ENCODE measurements at places on chromosomes 5 and 9.

- DNase-seq: no peak
These were observed 1.5 kb downstream of the NEK6 start for GRCh38 chr9:124259158-124259808.

DNA sequence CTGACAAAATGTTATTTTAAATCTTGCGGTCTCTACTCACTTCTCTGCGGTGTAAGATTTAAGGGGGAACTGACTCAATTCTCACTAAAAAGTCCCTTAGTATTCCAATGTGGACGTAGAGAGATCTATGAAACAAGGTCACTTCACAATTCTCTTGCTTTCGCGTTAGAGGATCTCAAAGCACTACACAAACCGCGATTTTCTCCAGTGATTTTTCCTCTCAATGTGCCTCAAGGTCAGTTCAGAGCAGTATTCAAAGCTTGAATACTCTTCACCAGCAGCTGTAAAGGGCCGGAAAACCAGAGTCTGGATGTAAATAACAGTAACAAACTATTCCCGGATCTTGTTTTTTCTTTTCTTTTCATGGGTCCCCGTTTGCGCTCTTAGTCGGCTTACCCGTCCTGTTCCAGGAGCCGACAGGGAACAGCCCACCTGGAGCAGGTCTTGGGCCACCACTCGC is 128.2 kb downstream of the TMEM161B start:
- no peak for DNase-seq

DNA sequence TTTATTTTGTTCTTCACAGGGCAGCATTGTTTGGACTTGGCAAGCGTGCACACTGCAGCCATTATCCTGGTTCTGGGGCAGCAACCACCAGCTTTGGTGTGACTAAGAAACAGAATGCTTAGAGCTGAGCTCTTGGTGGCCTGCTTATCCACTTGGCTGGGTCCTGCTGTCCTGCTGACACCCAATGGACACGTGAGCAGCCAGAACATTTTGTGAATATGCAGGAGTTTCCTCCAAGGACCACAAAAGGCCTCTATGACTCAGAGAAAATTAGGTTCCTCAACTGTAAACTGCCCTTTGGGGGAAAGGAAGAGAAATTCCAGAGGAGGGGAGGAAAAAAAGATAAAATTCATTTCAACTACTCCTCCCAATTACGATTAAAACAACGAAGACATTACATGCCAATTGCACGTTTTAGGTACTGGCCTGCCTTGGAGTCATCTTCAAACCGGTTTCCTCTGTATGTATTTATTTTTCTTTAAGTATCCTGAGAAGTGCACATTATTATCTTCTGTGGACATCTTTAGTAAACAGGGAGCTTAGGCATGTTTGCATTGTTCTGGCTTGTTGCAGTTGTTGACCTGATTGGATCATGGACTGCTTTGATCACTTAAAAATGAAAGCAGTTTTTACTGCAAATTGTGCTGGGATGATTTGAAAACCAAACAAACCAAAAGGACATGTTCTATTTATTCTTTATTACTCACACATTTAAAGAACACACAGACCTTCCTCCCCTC is 82.3 kb upstream of the TLE4 start:
- DNase-seq: no peak

- no peak for DNase-seq
These were observed 638.1 kb downstream of the ACTL7B start for GRCh38 chr9:108217431-108218349.

- DNase-seq: no peak
These were observed 69.8 kb upstream of the TNFSF8 start for GRCh38 chr9:115000217-115000639.

DNA sequence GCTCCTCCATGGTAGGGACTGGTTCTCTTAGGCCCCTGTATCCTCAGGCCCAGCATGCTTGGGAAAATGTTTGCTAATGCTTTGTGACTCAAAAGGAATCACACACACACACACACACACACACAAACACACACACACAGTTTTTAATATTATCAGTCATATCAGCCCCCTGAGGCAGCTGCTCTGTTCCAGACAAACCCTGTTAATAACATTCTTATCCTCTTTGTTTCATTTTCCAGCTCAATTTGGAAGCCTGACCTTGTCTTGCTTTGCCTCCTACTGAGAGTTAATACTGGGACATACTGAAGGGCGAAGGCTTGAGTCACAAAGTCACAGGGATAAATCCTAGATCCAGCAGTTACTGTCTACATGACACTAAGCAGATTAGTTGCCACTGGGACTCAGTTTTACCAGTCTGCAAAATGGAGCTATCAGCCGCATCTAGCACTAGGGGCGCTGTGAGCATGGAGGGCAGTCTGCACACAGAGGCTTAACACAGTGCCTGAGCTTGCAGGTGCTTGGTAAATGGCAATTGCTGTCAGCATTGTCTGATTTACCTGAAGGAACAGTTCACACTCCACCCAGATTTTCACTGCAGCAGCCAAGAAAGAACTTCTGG is 37.1 kb upstream of the KCNMB1 start:
- DNase-seq: no peak

DNA sequence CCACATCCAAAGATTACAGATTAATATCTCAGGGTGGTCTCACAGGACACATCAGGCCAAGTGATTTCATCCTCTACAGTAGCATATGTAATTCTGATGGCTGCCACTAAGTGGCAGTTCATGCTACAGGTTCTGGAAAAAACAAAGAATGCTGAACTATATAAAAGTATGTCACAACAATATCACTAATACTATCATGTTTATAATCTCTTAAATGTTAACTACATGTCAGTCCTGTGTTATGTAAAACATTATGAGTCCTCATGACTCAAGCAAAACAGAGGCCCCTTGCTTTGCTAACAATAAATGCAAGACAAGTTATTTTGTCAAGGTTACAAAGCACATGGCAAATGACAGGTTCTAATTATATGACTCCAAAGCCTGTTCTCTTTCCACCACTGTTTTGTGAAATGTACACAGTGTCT is 233.2 kb downstream of the FBXL17 start:
- DNase-seq: no peak

GRCh38 chr5:82396396-82396795 is 118.2 kb upstream of the RPS23 start:
- DNase-seq: no peak

DNA sequence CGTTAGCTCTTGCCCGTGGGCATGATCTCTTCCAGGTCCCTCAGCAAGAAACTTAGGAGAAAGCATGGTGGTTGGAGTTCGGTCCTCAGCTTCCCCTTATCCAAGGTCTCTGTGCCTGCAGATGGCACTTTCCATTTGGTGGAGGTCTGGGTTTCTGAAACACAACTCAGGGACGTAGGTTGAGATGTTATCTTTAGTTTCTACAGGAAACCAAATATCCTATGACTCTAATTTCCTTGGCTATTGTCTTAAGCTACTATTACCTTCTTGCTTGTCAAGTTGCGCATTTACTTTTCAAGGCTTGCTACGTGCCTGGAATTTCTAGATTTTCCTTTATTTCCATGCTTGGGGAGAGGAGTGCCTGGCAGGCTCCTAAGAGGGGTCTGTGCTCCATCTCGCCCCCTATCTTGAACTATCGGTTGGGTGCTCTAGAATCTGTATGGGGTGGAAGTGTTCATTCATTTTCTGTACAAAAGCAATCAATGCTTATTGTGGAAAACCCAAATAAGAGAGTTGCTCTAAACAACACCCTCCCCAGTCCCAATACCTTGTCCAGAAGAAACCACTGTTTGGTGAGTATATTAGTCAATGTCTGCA is 32.9 kb upstream of the KCNIP1 start:
- DNase-seq: no peak

DNA sequence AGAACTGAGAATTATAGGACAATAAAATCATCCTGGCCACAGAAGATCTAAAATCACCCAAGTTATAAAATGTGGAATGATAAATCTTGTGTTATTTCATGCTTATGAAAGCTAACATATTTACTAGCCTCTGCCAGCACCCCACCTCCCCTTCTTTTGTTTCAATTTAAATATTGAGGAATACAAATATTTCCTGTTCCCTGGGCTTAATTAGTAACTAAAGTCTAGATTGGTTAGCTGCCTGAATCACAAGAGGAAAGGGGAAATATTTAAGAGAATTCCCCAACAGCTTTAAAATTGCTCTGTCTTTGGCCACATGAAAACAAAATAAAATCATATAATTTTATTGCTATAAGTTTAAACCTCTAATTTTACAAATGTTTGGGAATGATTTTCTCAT is 287.0 kb downstream of the PRELID2 start:
- DNase-seq: no peak

- DNase-seq: no peak
These were observed 19.3 kb downstream of the SRP19 start for GRCh38 chr5:112880219-112880964.

GRCh38 chr9:99113414-99114048 is 8.6 kb downstream of the TGFBR1 start:
- no peak for DNase-seq

GRCh38 chr5:8907168-8907868 is 638.6 kb downstream of the SEMA5A start:
- DNase-seq: no peak

DNA sequence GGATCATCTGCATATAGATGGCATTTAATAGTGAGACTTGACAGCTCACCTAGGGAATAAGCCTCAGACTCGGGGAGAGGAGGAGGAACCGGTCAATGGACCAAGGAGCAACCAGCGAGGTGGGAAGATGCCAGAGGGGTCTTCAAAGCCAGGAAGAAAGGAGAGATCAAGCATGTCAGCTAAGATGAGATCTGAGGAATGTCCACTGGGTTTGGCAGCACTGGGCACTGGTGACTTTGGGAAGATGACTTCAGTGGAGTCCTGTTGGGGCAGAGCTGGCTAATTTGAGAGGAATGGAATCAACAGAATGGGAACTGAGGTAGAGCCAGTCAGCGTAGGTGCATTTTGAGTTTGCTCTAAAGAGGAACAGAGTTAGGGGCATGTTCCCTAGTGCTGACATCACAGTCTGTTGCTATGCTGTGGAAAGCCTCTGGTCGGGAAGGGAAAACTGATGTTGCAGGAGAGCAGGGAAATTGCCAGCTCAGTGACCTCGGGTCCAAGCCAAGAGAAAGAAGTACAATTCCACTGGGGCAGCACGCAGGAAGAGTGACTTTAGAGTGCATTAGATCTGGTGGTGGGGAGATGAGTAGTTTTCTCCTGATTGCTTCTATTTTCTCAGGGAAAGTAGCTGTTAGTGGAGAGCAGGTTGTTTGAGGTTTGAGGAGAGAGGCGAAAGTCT is 56.9 kb downstream of the ZNF618 start:
- no peak for DNase-seq

DNA sequence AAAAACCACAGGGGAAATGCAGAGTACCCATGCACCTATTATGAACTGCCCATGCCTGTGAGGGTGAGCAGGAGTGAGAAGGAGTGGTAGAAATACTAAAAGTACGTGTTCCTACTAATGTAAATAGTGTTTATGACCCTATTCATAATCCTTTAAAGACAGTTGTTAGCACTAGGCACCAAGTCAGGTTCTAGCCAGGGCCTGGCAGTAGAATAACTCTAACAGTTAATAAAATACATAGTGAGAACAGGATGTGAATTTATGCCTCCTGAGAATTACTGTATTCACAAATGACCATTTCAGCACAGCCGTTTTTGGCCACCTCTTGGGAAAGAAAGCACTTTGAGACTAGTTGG is 103.2 kb upstream of the TARS1 start:
- no peak for DNase-seq

- DNase-seq: no peak
These were observed 35.1 kb upstream of the ADRB2 start for GRCh38 chr5:148791334-148791667.

- DNase-seq: no peak
These were observed 227.5 kb upstream of the ACTBL2 start for GRCh38 chr5:57710126-57710525.

DNA sequence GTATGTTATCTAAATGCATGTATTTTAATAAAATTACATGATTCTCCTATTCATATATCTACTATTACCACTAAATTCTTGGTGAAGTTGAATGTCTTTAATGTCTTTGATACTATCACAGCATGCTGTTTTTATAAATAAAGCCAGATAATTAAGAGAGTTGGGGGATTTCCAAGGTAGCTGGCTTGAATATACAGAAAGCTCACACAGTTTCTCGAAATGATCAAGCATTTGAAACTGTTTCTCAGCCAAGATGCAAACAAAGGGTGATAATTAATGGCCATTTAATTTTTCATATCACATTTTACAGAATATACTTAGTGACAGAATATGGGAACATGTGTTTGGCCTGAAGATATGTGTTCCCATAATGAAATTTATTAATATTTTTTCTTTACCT is 145.6 kb upstream of the CDH12 start:
- no peak for DNase-seq

GRCh38 chr5:16886366-16886736 is 49.7 kb downstream of the MYO10 start:
- no peak for DNase-seq

DNA sequence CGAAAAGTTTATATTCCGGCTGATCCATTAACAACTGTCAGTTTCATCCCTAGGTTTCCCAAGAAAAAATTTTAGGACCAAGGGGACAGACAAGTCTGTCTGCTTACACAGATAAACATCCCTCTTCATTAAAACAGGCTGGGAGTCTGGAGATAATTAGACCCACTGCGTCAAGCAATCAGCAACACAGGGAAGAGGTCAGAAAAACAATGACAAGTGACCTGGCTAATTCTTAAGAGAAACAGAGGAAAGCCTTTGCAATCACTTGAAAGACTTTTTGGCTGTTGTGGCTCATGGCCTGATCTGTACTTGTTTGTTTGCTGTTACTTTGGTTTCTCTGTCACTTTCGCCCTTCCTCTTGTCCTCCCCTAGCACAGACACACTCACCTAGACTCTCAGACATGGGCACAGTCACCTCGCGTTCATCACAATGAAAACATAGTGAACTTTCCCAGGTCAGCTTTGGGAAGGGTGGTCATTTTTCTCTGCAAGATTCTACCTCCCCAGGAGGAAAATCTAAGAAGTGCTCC is 2.9 kb upstream of the CCDC192 start:
- no peak for DNase-seq

- no peak for DNase-seq
These were observed 42.6 kb upstream of the ANKRD18A start for GRCh38 chr9:38662763-38663593.

- DNase-seq: no peak
These were observed 323.7 kb upstream of the CD180 start for GRCh38 chr5:67520161-67520908.

GRCh38 chr5:35087991-35088390 is 40.2 kb upstream of the AGXT2 start:
- DNase-seq: no peak

DNA sequence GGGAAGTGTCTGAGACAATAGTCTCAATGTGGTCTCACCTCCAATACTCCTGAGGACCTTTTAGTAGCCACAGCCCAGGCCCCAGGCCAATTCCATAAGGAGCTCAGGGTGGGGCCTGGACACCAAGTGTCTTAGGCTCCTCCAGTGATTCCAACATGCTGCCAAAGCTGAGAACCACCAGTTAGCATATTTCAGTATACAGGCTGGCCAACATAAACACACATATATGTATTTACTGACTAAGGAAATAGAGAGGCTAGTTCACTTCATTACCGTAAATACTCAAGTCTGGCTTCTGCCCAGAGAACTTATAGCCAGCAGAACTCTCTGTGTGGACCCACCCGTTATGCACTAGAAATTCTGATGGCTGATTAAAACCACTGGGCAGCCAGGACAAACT is 24.1 kb downstream of the S1PR3 start:
- no peak for DNase-seq
